ENCODE measurements at places on chromosomes 1 and 21.

DNA sequence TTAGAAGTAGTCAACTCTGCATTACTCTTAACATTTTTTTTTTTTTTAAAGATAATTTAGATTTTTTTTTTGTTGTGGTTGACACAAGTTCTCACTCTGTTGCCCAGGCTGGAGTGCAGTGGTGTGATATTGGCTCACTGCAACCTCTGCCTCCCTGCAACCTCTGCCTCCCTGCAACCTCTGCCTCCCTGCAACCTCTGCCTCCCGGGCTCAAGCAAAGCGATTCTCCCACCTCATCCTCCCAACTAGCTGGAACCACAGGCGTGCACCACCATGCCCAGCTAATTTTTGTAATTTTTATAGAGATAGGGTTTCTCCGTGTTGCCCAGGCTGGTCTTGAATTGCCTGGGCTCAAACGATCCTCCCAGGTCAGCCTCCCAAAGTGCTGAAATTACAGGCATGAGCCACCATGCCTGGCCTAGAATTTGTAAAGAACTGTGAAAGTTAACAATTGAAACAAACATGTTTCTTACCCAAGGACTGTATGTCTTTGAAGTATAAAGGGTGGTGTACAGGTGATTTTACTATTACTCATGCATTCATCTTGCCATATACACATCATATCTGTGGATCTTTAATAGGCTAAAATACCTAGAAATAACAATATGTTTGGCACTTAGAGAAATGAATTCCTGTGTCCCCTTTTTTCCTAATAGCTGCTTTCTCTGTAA, 114.7 kb downstream of the ATP5PO start:
- no peak for DNase-seq

GRCh38 chr1:8214501-8215173, 103.3 kb upstream of the SLC45A1 start:
- no peak for DNase-seq

GRCh38 chr1:50977575-50978143, 7.6 kb downstream of the CDKN2C start:
- no peak for DNase-seq

DNA sequence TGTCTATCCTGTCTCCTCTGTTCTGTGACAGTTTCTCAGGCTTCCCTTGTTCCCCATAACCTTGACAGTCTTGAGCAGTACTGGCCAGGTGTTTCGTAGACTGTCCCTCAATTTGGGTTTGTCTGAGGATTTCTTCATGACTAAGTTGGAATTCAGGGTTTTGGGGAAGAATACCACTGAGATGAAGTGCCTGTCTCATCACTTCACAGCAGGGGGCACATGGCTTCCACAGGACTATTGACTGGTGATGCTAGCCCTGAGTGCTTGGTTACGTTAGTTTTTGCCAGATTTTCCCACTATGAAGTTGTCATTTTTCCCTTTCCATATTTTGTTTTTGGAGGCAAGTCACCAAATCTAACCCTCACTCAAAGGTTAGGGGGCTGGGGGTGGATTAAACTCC, 45.7 kb downstream of the CDCP2 start:
- DNase-seq: no peak

- DNase-seq: no peak
Measured at GRCh38 chr1:207893737-207894582, 17.0 kb downstream of the CD34 start.
